Stimulated activated CD8-positive, alpha-beta memory T cell treated with anti-CD3 and anti-CD28 coated beads, Interleukin-4, amount 100 ng/mL, for 4 hours (primary cell): ENCODE measurements at places on chromosomes 6 and 20.

GRCh38 chr6:108549741-108550140, 11.0 kb upstream of the FOXO3 start:
- DNase-seq: no peak

- DNase-seq: no peak
These were observed 18.9 kb downstream of the ZNF831 start for GRCh38 chr20:59182401-59183044.

DNA sequence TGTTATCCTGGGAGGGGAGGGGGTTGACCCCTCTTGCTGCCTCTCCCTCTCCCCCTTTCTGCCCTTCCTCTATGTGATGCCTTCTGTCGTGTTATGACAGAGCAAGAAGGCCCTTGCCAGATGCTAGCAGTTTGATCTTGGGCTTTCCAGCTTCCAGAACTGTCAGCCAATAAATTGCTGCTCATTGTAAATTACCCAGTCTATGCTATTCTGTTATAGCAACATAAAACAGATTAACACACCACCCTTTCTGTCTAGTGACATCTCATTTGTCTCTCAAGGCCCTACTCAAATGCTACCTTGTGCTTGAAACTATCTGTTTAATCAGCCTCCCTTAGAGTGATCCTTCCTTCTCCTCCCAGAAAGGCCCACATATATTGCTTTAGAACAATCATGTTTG, 16.4 kb upstream of the MAP3K4 start:
- no peak for DNase-seq

DNA sequence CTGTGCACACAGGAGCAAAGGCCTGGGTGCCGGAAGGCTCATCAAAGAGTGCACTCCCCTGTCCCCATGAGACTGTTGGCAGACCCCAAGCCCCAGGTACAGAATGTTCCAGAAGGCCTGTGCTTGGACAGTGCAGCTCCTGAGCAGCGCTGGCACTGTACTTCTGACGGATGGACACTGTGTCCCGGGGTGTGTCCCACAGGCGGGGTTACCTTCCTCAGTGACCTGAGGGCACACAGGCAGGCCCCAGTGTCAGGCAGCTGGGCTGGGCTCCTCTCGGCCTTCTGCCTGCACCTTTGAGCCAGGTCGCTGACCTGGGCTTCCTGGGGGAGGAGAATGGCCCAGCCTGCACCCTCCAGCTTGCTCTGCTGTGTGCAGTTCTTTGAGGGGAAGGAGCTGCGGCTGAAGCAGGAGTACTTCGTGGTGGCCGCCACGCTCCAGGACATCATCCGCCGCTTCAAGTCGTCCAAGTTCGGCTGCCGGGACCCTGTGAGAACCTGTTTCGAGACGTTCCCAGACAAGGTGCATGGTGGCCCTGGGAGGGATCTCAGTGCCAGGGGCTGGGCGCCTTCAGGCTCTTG, 30.1 kb downstream of the PYGB start:
- no peak for DNase-seq

DNA sequence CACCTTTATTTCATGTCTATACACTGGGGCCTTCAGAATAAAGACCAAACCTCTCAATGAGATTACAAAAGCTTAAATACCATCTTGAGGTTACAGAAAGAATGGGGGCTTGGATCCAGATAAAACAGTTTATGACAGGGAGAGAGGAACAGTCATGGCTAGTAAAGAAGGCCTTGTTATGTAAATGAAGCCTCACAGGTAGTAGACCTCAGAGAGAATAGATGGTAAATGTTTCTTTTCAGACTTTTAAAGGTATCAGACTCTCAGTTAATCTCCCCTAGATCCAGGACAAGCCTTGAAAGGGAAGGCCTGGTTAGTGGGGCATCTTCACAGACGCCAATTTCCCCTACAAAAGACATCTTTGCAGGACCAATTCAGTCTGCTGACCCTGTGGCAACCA, 1325.6 kb downstream of the HACE1 start:
- no peak for DNase-seq

DNA sequence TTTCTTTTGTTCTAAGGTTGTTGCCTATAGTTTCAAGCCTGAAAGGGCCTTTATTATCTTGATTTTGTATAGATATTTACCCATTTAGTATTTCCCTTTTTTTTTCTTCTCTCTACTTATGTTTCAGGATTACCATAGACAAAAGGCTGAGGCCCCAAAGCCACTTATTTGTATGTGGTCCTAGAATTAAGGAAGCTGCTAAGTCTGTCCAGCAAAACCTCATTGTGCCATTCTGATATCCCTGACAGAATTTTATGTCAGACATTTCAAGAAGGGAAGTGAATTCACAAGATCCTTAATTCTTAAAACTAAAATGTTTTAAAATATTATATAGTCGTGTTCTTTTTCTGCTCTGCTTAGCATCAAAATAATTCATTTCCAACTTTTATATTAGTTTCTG, 6.9 kb downstream of the HAO1 start:
- no peak for DNase-seq

DNA sequence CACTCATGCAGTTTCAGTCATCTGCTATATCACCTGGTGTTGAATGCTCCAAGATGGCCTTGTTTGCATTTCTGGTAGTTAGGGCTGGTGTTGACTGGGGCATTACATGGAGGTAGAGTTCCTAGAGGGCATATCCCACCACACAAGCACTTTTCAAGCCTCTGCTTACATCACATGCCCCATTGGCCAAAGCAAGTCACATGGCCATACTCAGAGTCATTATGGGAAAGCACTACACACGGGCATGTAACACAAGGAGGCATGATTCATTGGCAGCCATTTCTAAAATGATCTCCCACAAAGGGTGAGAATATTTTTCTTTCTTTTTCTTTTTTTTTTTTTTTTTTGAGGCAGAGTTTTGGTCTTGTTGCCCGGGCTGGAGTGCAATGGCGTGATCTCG, 73.2 kb downstream of the TRMT6 start:
- DNase-seq: no peak

GRCh38 chr6:33699131-33699530, 12.4 kb downstream of the UQCC2 start:
- no peak for DNase-seq

DNA sequence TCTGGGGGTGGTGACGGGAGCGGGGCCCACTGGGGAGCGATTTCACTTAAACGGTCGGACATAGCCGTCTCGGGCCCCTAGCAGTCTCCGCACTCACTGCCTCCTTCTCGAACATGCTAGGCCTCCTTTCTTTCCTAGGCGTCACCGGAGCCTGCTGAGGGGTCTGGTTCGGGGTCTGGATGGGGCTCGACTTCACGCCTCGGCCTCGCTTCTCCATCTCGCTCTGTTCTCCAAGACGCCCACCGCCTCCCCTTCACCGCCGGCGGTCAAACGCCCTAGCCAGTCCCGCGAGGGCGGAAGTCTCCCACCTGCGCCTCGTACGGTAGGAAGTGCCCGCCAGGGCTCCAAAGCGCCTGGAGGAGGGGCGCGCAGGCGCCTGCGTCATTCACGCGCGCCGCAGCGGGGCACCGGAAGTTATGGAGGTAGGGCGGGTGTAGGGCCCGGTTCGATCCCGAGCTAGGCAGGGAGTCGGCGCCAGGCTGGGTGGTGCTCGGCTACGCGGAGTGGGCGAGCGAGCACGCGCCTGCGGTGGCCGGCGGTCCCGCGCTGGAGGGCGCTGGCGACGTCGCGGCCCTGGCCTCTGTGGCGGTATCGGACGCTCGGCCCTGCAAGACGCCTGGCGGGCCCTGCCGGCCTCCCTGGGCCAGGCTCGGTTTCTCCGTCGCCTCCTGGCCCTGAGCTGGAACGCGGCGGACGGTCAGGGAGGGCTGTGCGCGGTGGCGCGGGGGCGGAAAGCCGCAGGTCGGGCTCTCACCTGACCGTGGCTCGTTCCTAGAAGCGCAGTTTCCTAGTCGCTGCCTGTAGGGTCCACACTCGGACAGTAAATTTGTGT, at the start of the genes DYNLT2 and ERMARD:
Gene DYNLT2, minus strand, starts transcription at position 331 of the 832 bp plus-strand sequence. Its CDS starts 114 bp downstream, at position 217.
Gene ERMARD, plus strand, starts transcription at position 381 of the 832 bp plus-strand sequence. Its CDS starts 36 bp downstream, at position 417.
- DNase-seq: peak; percentile 88

GRCh38 chr6:157488058-157488457, 107.1 kb downstream of the ZDHHC14 start:
- no peak for DNase-seq

GRCh38 chr6:126033696-126034095, 47.4 kb downstream of the TRMT11 start:
- DNase-seq: no peak
